Kidney (tissue), 22 donors: ENCODE measurements at places on chromosomes 5 and 9. TPM values are rescaled to one million over a fixed set of nuclear protein-coding genes. Genes with fewer than 3 reads are reported as not detected.

Gene CLK4
- 15.4 TPM for polyA plus RNA-seq

Gene ACTL7B
- not detected for polyA plus RNA-seq

Gene TCOF1
- 12.2 TPM for polyA plus RNA-seq

Gene DEPDC1B
- polyA plus RNA-seq: 5.2 TPM

Gene PDLIM4
- polyA plus RNA-seq: 31.6 TPM

Gene FAM169A
- 3.5 TPM for polyA plus RNA-seq

Gene SLC22A4
- polyA plus RNA-seq: 7.6 TPM

Gene SPATA31C1
- not detected for polyA plus RNA-seq

Gene ZCCHC7
- polyA plus RNA-seq: 7.2 TPM

Gene SLCO6A1
- polyA plus RNA-seq: not detected

Gene CD14
- 43.8 TPM for polyA plus RNA-seq

Gene AGTPBP1
- polyA plus RNA-seq: 4.1 TPM

Gene EIF4E1B
- polyA plus RNA-seq: not detected

Gene HK3
- polyA plus RNA-seq: 2.0 TPM

Gene SNCB
- polyA plus RNA-seq: not detected

Gene FOXD4L3
- not detected for polyA plus RNA-seq

Gene SLC34A1
- 211 TPM for polyA plus RNA-seq

Gene PRDM9
- not detected for polyA plus RNA-seq

Gene PCDHGB2
- polyA plus RNA-seq: not detected
